Stimulated activated CD4-positive, alpha-beta T cell treated with anti-CD3 and anti-CD28 coated beads, Interleukin-1b, Interleukin-23, amount 100 ng/mL, for 1 hour (primary cell): ENCODE measurements at places on chromosomes 4 and X.

DNA sequence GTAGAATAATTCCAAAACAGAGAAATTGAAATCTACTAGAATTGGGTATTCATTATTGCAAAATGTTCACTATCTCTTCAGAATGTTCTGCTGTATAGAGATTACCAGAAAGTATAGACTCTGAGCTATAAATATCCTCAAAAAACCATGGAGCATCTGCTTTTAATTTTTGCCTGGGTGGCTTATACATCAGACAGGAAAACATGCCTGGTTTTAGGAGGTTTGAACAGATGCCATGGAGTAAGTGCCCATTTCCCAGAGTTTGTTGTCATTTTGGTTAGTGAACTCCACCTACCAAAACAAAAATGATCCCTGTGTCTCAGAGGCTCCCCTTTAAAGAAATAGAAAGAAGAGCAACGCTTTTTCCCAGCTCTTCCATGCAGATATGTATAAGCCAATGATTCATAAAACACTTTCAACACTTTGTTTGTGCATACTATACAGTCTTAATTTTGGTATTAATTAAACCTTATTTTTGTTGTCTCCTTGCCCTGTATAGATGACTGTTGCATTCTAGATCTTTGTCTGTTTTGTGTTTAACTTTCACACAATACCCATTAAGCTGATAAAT is 68.7 kb downstream of the MEPE start:
- no peak for DNase-seq

DNA sequence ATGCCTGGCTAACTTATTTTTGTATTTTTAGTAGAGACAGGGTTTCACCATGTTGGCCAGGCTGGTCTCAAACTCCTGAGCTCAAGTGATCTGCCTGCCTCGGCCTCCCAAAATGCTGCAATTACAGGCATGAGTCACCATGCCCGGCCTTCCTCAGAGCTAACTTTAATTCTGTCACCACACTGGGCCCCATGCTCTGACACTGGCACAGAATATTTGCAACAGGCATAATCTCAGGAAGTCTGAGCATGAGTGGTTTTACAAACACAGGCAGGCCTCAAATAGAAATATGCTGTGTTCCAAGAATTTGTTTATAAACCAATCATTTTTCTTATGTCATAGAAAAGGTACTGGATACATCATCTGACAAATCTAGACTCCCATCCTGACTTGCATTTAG is 32.7 kb upstream of the FAM9C start:
- DNase-seq, result no peak

DNA sequence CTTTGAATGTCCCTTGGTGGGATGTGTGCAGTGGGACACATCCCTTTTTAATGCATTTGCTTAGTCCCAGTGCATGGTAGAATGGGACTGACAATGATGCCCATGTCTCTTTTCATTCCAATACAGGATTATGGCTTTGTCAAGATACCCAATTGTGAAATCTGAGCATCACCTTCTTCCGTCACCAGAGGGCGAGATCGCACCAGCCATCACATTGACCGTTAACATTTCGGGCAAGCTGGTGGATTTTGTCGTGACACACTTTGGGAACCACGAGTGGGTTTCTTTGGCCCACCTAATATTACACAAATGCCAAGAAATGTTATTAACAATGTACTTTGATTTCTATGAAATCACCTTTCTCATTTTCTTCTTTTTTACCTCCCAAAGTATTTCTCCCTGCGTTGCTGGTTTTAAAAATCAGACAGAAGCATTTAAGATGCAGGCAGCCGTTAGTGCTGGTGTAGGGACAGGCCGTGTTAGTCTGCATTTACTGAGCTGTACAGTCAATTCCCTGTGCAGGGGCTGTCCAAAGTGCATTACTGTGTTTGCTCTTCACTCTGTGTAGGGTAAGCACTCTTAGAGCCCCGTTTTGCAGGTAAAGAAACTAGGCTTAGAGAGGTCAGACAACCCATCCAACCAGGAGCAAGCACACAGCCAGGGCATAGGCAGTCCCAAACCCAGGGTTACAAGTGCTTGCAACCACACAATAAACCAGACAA is 46.5 kb downstream of the CWH43 start:
- DNase-seq, result no peak

- no peak for DNase-seq
Measured at GRCh38 chr4:54005475-54005874, 58.9 kb downstream of the CHIC2 start.

DNA sequence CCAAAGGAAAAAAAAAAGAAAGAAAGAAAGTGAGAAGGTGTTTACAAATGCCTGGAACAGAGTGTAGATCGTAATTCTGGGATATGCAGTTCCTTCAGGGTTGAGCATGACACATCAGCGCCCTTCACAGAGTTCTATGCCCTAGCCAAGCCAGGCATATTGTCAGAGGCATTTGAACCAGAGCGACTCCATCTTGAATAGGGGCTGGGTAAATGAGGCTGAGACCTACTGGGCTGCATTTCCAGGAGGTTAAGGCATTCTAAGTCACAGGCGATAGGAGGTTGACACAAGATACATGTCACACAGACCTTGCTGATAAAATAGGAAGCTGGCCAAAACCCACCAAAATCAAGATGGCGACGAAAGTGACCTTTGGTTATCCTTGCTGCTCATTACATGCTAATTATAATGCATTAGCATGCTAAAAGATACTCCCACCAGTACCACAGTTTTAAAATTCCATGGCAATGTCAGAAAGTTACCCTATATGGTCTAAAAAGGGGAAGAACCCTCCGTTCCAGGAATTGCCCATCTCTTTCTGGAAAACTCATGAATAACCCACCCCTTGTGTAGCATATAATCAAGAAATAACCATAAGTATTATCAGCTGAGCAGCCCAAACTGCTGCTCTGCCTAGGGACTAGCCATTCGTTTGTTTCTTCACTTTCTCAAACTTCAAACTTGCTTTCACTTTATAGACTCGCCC is 23.5 kb upstream of the LRBA start:
- no peak for DNase-seq

DNA sequence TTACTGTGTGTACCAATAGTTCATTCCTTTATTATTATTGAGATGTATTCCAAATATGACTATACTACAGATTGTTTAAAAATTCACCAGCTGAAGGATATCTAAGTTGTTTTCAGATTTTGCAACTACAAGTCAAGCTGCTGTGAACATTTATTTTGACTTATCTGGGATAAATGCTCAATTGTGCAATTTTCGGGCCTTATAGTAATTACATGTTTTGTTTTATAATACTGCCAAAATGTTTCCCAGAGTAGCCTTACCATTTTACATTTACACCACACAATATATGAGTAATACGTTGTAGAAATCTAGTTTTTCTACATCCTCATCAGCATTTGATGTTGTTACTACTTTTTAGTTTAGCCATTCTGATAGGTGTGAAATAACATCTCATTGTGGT is 179.6 kb downstream of the ANTXR2 start:
- no peak for DNase-seq

- no peak for DNase-seq
Measured at GRCh38 chr4:185548587-185548986, 13.3 kb upstream of the PDLIM3 start.

GRCh38 chr4:152700151-152700550 is 20.4 kb upstream of the TMEM154 start:
- DNase-seq, result no peak

GRCh38 chr4:26779674-26780073 is 81.0 kb upstream of the STIM2 start:
- DNase-seq, result no peak
